ENCODE measurements at places on chromosomes 3 and 15. TPM values are rescaled to one million over a fixed set of nuclear protein-coding genes. Genes with fewer than 3 reads are reported as not detected.

- DNase-seq, result no peak
Observed at GRCh38 chr3:11363715-11364114, 91.5 kb downstream of the ATG7 start.

Gene IRAK2
- total RNA-seq, result 0.20 TPM

GRCh38 chr15:77720655-77721054 lies 87.9 kb upstream of the LINGO1 start:
- DNase-seq, result peak; percentile 31

Gene GP9
- total RNA-seq, result not detected

GRCh38 chr15:98914626-98915025 lies 93.0 kb downstream of the PGPEP1L start:
- no peak for DNase-seq

- DNase-seq, result no peak
Observed at GRCh38 chr15:63800739-63801138, 33.0 kb downstream of the HERC1 start.

Gene C3orf85
- total RNA-seq, result not detected

GRCh38 chr15:61841466-61841865 lies 218.8 kb downstream of the VPS13C start:
- DNase-seq, result no peak

DNA sequence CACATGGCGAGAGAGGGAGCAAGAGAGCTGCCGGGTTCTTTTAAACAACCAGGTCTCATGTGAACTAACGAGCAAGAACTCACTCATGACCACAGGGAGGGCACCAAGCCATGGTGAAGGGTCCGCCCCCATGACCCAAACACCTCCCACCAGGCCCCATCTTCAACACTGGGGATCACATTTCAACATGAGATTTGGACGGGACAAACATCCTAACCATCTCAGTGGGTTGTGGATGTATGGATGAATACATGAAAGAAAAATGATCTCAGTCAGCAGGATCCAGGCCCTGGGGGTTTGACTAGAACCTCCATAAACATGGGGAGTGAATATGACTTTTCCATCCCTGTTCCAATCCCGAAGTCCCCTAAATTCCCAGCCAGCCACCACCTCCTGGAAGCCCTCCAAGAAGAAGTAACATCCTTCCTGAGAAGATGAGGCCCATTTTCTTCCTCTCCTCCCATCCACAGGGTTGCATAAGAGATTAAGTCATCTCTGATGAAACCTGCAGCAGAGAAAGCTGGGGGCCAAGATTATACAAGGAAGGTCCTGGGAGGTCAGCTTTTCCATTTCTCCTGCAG lies 9.5 kb downstream of the CAV3 start:
- DNase-seq, result no peak

- DNase-seq, result no peak
Observed at GRCh38 chr3:30161375-30161774, 445.0 kb upstream of the TGFBR2 start.

DNA sequence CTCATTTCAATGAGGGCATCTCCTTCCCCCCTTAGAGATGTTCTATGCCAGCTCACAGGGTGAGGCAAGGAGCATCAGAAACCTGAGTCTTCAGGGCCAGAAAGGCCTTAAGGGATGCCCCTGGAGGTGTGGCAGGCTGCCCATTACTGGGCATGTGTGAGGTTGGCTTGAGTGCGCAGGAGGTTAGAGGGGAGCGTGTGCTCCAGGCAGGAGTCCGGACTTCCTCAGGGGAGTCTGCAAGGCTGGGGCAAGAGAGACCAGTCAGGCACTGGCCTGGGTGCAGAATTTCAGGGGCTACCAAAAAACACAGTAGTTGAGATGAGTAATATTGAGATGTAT lies 1.9 kb downstream of the LOXL1 start:
- DNase-seq, result peak; percentile 45

DNA sequence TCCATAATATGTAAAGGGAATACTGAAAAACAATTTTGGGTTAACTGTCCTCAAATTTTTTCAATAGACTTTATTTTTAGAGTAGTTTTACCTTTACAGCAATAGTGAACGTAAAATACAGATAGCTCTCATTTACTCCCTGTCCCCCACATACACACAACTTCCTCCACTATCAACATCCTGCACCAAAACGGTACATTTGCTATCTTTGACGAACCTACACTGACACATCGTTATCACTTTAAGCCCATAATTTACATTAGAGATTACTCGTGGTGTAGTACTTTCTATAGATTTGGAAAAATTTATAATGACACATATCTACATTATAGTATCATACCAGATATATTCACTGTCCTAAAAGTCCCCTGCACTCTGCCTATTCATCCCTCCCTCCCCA lies 16.9 kb upstream of the P2RY1 start:
- DNase-seq, result no peak

DNA sequence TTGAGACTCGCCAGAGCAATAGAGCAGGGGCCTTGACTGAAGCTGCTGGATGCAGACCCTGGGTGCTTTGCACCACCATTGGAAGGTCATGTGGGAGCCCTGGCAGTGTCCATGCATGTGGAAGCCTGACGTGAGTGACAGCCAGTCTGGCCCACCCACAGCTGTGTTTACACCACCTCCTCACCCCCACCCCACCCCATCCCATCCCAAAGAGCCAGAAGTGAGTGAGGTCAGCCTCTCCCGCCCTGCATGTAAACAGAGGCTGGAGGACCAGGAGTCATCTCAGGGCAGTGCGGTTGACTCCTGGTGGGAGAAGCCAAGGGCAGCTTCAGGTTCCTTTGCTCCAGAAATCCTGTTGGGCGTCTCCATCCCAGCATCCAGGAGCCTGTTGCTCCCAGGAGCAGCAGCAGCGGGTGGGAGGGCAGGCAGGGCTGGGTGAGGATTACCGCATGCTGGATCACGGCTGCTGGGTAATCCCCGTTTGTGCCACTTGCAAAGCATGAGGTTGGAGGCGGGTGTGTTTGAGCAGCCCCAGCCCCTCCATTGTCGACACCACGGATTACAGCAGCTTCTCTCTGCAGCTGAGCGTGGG lies 44.6 kb downstream of the CORO2B start:
- no peak for DNase-seq

DNA sequence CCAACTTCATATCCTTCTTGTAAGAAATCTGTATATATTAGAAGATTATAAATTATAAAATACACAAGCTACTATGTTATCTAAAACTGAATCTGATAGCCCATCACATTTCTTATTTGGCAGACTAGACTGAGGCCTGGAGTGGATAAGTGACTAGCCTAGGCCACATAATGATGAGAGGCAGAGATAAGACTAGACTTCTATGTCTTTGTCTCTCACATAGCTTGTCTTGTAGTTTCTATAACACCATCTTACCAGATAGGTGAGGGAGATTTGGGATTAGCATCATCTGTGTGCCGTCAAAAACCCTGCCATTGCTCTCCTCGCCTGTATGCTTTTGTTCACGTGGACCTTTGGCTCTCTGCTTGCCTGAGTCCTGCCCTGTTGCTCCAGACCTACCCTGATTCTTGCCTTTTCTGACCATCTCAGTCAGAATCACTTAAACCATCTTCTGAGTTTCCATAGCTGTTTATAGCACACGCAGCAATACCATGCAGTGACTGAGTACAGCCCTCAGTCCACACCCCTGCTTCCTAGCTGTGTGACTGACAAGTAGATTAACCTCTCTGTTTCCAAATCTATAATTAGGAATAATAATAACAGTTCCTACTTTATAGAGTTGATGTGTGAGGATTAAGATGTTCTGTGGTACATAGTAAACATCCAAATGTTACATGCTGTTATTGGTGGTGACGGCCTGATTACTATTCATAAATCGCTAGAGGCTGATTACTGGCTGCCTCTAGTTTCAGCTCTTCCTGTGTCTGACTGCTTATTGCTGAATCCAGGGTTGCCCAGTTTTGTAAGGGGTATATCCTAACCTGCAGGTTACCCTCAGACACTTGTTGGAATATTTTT lies 49.7 kb downstream of the PDE8A start:
- no peak for DNase-seq

DNA sequence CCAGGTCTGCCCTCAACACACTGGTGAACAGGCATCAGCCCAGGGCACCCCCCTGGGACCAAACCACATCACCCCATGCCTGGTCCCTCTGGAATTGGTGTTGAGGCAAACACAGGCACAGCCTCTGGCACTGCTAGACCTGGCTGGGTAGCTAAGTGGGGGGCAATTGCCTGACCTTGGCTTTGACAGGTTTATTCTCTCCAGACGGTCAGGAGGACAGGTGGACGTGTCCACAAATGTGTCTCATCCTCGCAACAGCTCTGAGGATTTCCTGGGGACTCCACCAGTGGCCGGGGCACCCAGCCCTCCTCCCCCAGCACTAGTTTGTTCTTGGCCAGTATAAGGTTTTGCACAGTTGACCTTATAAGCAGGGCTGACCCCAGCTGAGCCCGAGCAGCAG lies 31.3 kb downstream of the TKT start:
- no peak for DNase-seq

- DNase-seq, result no peak
Observed at GRCh38 chr3:143224716-143225115, 105.1 kb downstream of the CHST2 start.

DNA sequence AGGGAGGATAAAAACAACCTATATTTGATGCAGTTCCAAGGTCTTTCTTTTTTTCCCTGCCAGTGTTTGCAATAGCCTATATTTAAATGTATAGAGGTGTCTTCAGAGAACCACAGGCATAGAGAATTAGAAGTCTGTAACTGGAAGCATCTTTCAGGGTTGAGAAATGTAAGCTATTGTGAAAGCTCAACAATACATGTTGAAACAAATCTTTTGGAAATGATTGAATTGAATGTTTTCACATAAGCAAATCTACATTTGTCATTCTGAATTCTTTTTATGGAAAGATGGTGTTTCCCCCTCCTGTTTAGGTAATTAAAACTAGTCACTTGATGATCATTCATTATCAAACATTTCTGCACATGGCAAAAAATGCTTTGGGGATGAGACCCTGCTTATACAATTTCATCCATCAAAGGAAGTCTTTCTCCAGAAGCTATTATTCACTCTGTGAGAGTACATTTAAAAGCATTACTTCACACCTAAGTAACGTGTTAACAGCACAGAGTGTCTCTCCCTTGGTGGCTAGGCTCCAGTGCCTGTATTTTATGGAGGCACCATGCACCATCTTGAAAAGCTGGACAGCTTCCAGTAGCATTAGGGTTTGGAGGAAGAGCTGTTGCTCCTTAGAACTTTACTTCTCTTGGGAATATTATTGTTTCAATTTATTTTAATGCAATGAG lies 406.2 kb downstream of the LSAMP start:
- DNase-seq, result no peak

Gene RBPMS2
- total RNA-seq, result 2.0 TPM

DNA sequence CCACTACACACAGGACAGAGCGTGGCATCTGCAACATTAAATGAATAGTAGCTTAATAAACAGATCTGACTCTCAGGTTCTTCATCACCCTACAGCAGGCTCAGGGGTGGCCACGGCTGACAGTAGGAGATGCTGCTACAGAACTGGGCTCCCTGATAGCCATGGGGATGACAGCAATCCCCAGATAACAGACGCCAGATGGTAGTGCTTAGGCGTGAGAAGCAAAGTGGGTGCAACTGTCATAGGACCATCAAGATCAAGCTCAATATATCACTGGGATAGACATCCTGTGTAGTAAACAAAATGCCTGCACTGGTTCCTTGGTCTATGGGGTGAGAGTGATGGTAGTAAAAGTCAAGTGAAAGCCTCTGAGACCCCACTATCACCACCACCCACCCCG lies 2.6 kb upstream of the TPRA1 start:
- no peak for DNase-seq

DNA sequence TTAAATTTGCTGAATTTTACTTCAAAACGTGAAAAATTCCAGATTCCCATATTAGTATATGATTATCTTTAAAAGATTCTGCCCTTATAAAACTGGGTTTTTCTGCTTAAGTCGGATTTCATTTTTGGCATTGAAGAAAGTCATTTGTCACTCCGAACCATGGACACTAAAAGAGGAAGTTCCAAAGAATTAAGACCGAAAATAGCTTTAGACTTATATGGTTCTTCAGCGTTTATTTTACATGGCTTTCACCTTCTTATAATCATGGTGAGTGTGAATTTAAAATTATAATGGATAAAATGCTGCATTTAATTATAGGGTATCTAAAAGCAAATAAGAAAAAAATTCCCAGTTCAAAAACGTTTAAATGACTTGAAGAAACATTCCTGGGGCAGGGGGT lies 1.0 kb downstream of the C3orf38 start:
- no peak for DNase-seq

Gene EPB42
- not detected for total RNA-seq

GRCh38 chr3:134143828-134144401 lies 106.7 kb downstream of the RYK start:
- DNase-seq, result no peak

- no peak for DNase-seq
Observed at GRCh38 chr15:101647251-101647650, 4.9 kb downstream of the TM2D3 start.

DNA sequence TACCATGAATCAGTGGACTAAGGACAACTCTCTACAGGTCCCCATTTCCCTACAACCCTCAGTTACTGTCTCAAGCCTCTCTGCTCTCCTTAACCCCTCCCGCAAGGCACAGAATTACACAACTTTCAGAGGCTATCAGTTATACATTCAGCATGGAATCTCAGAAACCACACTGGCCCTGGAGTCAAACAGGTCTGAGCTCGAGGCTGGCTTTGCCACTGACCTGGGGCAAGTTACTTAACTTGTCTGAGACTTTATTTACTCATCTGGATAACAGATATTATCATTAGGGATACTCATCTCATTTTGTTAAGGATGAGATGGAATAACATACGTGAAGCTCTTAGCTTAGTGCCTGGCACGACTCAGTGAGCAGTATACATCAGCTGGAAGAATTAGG lies 95.2 kb downstream of the WDR76 start:
- no peak for DNase-seq

DNA sequence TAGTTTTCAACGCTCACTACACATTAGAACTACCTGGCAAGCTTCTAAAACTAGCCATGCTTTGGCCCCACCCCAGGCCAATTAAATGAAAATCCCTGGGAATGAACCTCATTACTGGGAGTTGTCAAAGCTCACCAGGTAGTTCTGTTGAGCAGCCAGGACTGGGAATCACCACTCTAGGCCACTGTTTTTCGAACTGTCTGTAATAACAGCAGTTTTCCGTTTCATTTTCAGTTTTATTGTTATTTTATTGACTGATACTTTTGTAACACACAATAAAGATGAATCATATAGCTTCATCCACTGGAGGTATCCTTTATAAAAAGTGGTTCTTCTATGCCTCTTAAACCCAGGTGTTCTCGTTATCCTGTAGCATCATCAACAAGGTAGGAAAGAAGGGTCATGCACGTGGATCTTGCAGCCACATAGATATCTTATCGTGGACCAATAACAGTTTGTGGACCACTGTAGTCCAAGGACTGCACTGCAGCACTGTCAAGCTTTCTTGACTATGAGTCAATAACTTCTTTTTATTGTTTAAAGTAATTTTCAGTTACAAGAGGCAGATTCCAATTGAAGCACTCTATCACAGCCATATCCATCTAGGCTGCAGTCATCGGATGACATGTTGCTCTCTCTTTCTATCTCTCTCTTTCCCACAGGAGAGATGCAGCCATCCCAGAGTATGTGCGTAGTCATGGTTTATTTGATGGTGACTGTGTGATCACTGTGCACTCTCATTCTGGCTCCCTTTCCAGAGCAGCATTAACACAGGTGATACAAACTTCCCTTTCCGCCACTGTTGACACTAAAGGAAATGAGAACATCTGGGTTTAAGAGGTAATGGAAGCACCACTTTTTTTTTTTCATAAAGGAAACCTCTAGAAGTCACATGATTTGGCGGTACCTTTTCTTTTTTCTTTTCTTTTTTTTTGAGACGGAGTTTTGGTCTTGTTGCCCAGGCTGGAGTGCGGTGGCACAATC lies 39.0 kb upstream of the BLM start:
- no peak for DNase-seq

Gene STXBP5L
- total RNA-seq, result 54.7 TPM
